ENCODE measurements at places on chromosomes 1 and 21. TPM values are rescaled to one million over a fixed set of nuclear protein-coding genes. Genes with fewer than 3 reads are reported as not detected.

The XCL1 gene
- total RNA-seq, result not detected

The F13B gene
- not detected for total RNA-seq

DNA sequence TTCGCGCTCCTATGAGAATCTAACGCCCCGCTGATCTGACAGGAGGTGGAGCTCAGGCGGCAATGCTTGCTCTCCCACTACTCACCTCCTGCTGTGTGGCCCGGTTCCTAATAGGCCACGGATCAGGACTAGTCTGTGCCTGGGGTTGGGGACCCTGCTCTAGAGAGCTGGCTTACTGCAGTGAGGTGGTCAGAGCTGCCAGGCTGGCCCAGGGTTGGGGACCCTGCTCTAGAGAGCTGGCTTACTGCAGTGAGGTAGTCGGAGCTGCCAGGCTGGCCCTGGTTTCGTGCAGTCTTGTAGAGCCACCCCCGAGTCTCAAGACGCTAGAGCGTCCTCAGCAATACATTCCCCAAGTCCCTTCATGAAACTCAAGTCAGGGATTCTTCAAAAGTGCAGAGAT lies 27.5 kb downstream of the SLC37A1 start:
- no peak for ATAC-seq

DNA sequence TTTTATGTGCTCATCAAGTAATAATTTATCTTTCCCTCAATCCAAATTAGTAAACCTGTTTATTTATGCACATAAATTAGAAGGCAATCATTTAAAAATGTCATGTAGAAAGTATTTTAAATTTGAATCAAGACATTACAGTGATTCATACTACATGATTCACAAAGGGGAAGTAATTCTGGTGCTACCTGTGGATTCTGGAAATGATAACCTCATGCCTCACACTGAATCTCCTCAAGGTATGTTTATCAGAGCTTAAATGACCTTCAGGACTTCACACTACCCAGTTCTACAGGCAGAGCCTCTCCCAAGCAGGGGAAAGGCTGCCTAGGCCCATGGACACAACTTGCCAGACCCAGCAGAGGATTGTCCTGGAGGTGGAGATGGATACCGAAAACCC lies 25.2 kb upstream of the TDRD10 start:
- ATAC-seq, result no peak

DNA sequence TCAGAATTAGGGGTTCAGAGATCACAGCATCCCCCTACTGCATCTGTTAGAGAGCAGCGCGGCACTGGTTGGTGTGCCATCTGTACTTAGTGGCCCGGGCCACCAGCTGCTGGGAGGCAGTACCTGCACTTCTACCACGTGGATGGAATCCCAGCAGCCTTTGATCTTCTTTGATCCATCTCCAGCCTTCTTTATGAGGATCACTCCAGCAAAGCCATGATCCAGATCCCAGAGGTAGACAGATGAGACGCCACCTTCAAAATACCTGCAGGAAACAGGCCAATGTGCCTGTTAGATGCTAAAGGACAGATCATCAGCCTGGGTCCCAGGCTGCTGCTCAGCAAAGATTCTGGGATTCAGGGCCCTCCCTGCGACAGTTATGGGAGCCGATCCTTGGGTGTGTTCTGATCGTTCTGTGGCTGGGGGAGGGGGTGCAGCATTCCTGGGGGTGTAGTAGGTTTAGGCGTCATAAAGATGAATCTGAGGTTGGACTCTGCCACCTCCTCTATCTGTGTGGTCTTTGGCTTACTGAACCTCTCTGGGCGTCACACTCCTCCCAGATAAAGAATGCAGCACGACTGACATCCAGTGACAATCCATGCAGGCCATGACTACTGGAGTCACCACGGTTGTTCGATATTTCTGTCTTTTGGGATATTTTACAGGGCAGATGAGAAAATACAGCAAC lies 45.3 kb downstream of the SLC66A1 start:
- no peak for ATAC-seq

DNA sequence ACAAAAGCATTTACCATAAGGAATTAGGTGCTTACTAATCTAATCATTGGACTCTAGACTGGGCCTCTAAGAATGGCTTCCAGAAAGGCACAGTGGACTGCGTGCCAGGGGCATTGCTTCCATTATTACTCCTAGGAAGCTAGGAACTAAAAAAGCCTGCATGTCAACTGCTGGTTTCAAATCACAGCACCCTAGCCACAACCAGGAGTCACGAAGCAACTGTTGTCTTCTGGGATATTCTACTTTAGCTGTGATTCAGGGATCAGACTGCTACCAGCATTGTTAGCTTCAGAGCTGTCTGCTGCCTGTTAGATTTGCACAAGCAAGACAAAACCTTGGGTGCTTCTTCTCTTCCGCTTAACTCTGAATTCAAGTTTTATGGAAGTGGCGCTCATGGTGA lies 38.3 kb downstream of the DNM3 start:
- no peak for ATAC-seq

DNA sequence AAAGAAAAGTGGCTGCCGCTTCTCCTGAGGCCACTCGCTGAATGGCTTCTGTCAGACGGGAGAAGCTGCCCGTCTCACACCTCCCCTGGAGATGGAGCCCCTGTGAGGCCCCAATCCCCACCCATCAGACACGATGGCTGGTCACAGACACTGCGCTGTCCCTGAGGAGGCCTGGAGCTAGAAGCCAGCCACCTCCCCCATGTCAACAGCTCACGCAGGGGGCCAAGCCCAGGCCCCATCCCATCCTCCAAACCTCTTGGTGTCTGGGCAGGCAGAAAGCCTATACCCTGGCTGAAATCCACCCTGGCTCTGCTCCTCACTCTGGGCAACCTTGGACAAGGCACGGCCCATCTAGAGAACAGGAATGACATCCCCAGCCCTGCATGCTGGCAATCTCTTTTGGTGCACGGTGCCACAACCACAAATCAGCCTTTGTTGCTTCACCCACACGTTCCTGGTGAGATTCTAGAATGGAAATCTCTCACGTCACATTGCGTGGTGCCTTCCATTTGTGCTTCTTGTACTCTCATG lies 273.9 kb upstream of the VAMP3 start:
- ATAC-seq, result no peak
